ENCODE measurements at places on chromosomes 2 and 18. TPM values are rescaled to one million over a fixed set of nuclear protein-coding genes. Genes with fewer than 3 reads are reported as not detected.

- H3K27ac ChIP-seq = no peak overlapping the region
- no peaks in the 10 kb centered on the region for H3K27me3 ChIP-seq
- DNase-seq = no peak
Measured at GRCh38 chr2:26424221-26424620, 22.5 kb downstream of the DRC1 start.

DNA sequence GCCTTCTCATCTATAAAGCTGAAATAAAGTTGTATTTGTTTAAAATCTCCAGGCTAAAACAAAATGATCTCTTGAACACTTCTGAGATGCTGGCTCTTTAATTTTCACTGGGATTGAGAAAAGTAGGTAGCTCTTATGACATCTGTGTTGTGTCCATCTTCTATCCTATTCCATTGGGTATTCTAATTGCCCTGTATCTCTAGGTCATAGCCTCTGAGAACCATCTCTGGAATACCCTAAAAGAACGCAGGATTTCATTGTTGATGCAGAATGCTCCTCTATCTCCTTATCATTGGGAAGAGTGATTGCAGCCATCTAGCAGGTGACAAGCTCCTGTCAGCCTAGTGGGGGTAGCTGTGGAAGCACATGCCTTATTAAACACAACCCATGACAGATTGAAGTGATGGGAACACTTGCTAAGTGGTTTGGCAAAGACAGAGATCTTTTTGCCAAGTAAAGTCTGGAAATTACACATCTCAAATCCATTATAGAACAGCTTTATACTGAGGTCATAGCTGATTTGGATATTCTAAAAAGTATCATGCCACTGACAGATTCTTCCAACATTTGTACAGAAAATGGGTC is 178.2 kb downstream of the TDRD15 start:
- H3K27ac ChIP-seq = no peak overlapping the region
- no peaks in the 10 kb centered on the region for H3K27me3 ChIP-seq
- H3K4me1 ChIP-seq = no peaks in the 10 kb centered on the region

DNA sequence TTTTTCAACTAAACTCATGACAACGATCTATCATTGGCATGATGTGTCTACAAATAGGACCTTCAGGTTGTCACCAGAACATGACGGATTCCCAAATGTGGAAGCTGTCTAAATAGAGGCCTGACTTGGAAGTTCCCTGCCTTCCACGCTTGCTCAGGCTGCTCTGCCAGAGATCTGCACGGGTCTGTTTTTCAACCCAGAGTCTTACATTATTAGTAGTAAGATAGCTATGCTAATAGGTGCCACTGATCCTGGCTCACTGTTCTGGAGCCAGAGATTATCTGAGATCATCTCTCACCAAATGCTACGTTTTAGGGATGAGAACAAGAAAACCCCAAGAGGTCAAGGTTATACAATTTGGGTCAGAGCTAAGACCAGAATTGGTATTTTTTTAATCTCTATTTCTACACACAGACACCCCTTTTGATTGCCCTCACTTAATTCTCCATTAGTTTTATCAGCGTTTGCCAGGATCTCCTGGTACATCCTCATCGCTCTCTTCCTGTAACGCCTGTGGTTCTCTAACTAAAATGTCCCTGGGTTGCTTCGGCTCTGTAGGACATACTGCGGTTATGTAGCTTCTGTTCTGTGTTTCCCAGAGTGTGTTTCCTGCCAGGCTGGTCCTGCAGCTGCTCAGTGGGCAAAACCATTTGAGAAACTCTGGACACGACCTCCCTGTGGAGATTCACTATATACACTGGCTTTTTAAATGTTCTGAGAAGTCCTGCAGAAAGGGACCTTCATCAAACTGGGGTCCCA is 5.7 kb downstream of the CDC42EP3 start:
- H3K4me1 ChIP-seq = peaks cover 81% of the 10 kb centered on the region
- no peaks in the 10 kb centered on the region for H3K27me3 ChIP-seq
- DNase-seq = no peak

DNA sequence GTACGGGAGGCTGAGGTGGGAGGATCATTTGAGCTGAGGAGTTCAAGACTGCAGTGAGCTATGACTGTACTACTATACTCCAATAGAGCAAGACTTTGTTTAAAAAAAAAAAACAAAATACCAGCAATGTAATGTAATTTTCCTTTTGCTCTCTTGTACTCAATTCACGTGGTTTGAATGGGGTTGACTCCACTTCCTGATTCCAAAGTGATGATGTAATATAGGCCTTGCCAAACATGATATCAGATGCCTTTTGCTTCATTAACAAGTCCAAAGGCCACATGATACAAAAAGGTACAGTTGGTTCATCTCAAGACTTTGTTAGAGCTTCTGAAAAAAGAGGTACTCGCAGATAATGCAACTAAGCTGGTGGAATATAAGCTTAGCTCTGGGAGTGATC is 321.8 kb downstream of the ZEB2 start:
- no peak overlapping the region for H3K4me3 ChIP-seq
- H3K36me3 ChIP-seq = no peaks in the 10 kb centered on the region
- no peak overlapping the region for H3K27ac ChIP-seq
- no peaks in the 10 kb centered on the region for H3K4me1 ChIP-seq
- no peak for DNase-seq
- no peaks in the 10 kb centered on the region for H3K27me3 ChIP-seq

DNA sequence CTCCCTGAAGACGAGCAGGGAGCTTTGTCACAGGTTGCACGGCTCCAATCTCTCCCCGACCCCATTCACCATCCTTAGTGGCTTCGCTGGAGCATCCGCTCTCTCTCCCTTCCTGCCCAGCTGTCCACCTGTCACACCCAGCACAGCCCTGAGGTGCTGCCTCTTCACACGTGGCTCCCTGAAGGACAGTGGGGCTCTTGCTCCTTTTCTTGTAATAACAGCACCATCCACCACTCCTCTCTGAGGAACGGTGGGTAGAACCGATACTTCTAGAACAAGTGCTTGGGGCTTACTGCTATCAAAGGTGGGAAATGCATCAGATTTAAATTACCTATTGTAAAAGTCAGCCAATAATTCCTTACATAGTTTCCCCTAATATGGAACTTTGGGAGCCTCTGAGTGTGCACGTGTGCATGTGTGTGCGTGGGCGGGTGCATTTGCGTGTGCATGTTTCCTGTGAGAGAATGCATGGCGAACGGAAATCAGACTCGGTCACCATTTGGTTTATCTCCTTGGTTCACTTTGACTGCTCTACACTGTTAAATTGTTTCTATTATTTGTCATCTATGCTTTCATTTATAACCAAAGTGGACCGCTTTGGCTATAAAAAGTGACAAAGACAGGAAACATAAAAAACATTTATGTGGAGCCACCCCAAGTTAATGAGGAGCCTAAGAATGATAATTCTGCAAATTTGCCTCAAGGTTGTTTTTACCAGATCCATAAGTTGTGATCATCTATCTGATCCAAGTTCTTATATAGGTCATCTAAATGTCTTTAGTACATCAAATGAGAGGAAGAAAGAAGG is 39.1 kb downstream of the KLHL29 start:
- H3K36me3 ChIP-seq = no peaks in the 10 kb centered on the region
- H3K27ac ChIP-seq = no peak overlapping the region
- peaks cover 33% of the 10 kb centered on the region for H3K4me1 ChIP-seq
- H3K27me3 ChIP-seq = no peaks in the 10 kb centered on the region
- no peak overlapping the region for H3K4me3 ChIP-seq

GRCh38 chr2:38615237-38615636 is 12.5 kb upstream of the HNRNPLL start:
- no peak for DNase-seq
- no peak overlapping the region for H3K4me3 ChIP-seq
- H3K27me3 ChIP-seq = no peaks in the 10 kb centered on the region
- no peaks in the 10 kb centered on the region for H3K4me1 ChIP-seq
- H3K36me3 ChIP-seq = no peaks in the 10 kb centered on the region

DNA sequence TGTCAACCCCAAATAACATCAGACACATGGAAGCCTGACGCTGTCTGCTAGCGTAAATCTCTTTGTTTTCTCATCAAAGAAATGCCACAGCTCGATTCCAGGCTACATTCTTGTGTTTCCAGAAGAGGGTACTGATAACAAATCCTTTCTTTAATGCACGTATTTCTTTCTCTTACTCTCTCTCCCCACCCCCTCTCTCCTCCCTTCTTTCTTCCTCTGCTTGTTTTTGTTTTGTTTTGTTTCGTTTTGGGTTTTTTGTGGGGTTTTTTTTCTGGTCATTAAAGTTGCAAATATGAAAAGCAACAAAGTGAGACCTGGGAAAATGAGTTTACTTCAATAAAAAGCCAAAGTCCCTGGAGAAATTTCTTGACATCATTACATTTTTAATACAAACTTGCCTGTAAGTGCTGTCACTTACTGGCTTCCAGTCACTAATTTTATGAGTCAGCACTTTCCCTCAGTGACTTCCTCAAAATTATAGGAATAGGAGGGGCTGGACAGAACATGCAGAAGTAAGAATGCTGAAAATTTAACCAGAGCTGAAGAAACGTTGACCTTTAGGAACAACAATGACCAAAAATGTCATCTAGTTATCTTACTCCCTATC is 106.7 kb upstream of the NABP1 start:
- DNase-seq = no peak
- no peaks in the 10 kb centered on the region for H3K27me3 ChIP-seq
- H3K4me1 ChIP-seq = no peaks in the 10 kb centered on the region

GRCh38 chr2:241738040-241738686 is 3.7 kb downstream of the D2HGDH start:
- DNase-seq = no peak
- H3K36me3 ChIP-seq = no peaks in the 10 kb centered on the region
- H3K27ac ChIP-seq = no peak overlapping the region
- no peak overlapping the region for H3K4me3 ChIP-seq

GRCh38 chr2:30371028-30371689 is 75.9 kb upstream of the LCLAT1 start:
- no peaks in the 10 kb centered on the region for H3K36me3 ChIP-seq
- H3K27ac ChIP-seq = no peak overlapping the region
- no peak for DNase-seq
- no peaks in the 10 kb centered on the region for H3K27me3 ChIP-seq
- no peak overlapping the region for H3K4me3 ChIP-seq
- H3K4me1 ChIP-seq = no peaks in the 10 kb centered on the region

- H3K27me3 ChIP-seq = peaks cover 13% of the 10 kb centered on the region
- no peak overlapping the region for H3K27ac ChIP-seq
- no peaks in the 10 kb centered on the region for H3K36me3 ChIP-seq
- no peaks in the 10 kb centered on the region for H3K4me1 ChIP-seq
- DNase-seq = peak; percentile 55
Measured at GRCh38 chr2:239574434-239575156, 173.8 kb upstream of the HDAC4 start.

DNA sequence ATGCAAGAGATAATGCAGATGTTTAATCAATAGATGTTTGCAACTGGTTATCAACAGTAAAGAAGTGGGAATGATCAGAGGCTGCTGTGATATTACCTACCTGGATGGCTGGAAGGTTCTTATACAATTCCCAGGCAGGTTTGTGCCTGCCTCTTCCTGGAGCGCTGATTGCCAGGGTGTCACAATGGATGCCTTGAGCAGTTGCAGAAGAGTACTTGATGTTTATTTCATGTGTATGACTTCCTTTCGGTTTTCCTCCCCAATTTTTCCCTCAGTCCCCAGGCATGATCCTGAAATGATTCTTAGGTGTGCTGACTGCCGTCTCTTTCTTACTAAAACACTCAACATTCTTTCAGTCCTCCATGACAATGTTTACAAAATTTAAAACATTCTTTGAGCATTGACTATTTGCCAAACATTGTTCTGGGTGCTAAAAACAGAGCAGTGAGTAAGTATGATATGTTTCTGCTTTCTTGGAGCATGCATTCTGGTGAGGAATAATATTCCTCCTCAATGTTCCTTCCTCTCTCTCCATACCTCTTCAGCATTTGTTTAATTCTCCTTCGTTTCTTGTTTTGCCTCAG is 416.6 kb upstream of the TRIB2 start:
- no peaks in the 10 kb centered on the region for H3K4me1 ChIP-seq
- H3K4me3 ChIP-seq = no peak overlapping the region
- H3K36me3 ChIP-seq = no peaks in the 10 kb centered on the region
- DNase-seq = no peak
- no peak overlapping the region for H3K27ac ChIP-seq

- H3K27ac ChIP-seq = no peak overlapping the region
- no peak overlapping the region for H3K4me3 ChIP-seq
- no peaks in the 10 kb centered on the region for H3K36me3 ChIP-seq
Measured at GRCh38 chr2:60984720-60985119, 32.8 kb upstream of the PEX13 start.

DNA sequence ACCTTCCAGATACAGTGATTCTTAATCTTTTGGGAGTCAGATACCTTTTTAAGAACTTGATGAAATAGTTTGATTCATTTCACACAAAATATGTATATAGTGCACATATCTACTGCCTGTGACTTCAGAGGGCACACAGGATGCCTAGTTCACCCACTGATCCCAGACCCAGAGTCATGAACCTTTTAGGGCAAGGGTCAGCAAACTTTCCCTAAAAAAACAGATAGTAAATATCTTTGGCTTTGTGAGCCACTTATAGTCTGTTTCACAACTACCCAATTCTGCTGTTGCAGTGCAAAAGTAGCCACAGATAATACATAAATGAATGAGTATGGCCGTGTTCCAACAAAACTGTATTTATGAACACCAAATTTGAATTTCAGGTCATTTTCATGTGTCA is 124.9 kb downstream of the ANKRD44 start:
- H3K27ac ChIP-seq = peak overlapping the region; percentile 77
- H3K36me3 ChIP-seq = no peaks in the 10 kb centered on the region
- H3K4me3 ChIP-seq = no peak overlapping the region
- H3K4me1 ChIP-seq = peaks cover 17% of the 10 kb centered on the region
- DNase-seq = no peak

GRCh38 chr18:9965711-9966624 is 52.2 kb downstream of the VAPA start:
- no peaks in the 10 kb centered on the region for H3K36me3 ChIP-seq
- H3K27me3 ChIP-seq = no peaks in the 10 kb centered on the region
- DNase-seq = no peak
- no peaks in the 10 kb centered on the region for H3K4me1 ChIP-seq
- H3K4me3 ChIP-seq = no peak overlapping the region

Gene PROKR1
- total RNA-seq = not detected

Gene ANKRD30B
- total RNA-seq = not detected

Gene PSMA8
- not detected for total RNA-seq

Gene CNOT9
- total RNA-seq = 22.9 TPM

Gene PLGLB2
- 0.44 TPM for total RNA-seq

Gene C1GALT1C1L
- not detected for total RNA-seq
